Inflammatory macrophage treated with lipopolysaccharide for 1 hour (primary cell): ENCODE measurements at places on chromosomes 11 and 22.
A peak's percentile ranks its signal among the peaks of the same experiment; 100 is the strongest.

DNA sequence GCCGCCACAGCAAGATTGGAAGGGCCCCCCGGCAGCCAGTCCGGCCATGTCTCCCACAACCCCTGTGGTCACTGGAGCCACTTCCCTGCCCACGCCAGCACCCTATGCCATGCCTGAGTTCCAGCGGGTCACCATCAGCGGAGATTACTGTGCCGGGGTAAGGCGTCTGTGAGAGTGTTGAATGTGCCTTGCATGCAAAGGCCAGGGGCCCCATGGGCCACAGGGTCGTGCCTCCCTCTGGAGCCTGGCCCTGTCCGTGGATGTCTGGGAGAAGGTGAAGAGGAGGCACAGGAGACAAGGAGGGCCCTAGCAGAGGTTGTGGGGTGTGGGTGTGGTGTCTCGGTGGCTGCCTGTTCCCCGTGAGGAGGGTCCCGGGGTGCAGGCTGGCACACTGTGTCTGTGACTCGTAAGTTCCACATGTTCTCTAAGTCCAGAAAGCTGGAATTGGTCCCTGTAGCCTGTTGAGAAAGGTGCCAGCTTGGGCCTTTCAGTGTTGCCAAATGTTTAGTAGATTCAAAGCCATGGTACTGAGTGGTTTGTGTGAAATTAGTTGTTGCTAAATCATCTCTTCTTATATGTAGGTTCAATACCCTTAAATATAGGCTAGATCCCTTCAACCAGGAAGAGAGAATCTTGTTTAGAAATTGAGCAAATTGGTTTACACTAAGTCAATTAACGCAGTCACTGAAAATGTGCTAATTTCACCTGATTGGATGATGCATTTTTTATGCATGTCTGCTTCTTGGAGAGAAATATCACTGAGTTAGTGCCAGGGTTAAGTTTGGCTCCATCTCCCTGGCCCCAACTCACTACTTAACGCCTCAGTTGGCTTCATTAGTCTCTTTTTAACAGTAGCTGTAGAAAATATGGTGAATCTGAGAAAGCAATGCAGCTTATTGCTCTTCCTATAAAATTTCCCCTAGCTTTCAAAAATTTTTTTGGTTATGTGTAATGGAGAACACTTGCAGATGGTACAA, 23.8 kb downstream of the AMPD3 start:
- no peak for DNase-seq

GRCh38 chr11:27201454-27202302, 161.1 kb downstream of the BBOX1 start:
- DNase-seq: no peak

GRCh38 chr11:116808262-116809175, 14.6 kb downstream of the APOA4 start:
- DNase-seq: no peak

DNA sequence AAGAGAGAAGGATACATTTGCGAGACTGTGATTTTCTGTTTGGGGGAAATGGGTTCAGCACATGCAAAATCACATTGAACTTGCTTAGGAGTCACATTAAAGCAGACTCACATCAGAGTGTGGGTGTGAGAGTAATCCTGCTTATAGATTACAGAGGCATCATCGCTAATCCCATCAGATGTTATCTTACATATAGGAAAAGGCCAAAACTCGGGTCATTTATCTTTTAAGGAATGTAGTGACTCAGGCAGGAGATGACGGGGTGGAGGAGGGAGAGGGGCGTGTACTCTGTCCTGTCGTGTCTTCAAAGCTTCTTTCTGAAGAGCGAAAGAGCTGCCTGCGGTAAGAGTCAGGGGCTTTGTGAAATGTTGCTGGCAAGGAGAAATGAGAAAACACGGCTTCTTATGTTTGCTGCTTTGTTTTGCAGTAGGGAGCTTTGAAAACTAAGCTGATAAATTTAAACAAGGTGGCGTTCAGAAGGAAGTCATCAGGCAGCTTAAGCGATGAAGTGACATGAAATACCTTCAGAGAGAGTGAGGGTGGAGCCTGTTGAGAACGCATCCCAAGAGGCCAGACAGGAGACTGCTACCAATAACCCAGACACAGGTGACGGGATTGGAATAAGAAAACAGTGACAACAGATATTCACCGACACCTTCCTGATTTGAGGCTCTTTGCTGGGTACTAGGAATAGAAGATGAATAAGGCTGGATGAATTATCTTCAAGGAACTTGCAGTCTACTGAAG, 2.2 kb upstream of the C11orf16 start:
- DNase-seq: no peak

DNA sequence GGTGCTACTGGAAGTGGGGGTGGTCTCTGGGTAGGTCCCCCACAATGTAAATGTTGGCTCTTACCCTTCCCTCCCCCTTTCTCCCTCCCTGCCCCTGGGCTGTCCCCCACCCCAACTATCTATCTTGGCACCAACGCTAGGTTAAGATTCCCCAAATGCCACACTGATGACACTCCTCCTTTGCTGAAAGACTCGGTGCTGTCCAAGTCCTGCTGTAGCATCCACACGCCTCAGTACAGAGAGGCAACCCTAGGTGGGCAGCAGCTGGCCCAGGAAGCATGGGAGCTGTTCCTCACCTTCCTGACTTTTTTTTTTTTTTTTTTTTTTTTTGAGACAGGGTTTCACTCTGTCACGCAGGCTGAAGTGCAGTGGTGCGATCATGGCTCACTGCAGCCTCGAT, 3.4 kb upstream of the KCTD17 start:
- DNase-seq: no peak

DNA sequence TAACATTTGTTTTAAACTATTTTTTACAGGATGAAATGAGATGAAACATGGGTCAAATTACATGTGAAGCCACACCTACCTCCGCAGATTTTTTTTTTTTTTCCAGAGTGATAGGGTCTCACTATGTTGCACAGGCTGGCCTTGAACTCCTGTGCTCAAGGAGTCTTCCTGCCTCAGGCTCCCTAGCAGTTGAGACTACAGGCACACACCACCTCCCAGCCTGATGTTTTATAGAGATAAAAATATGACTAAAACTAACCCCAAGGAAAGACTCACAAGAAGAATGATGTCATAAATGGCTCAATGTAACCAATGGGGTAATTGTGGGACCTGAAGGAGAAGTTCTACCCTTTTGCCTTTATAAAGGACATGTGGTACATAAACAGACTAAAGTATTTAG, 52.3 kb upstream of the SOX6 start:
- no peak for DNase-seq

- no peak for DNase-seq
Observed at GRCh38 chr11:116432301-116432700, 340.5 kb downstream of the BUD13 start.

GRCh38 chr11:32594272-32594671, 10.6 kb downstream of the EIF3M start:
- peak; percentile 34 for DNase-seq

DNA sequence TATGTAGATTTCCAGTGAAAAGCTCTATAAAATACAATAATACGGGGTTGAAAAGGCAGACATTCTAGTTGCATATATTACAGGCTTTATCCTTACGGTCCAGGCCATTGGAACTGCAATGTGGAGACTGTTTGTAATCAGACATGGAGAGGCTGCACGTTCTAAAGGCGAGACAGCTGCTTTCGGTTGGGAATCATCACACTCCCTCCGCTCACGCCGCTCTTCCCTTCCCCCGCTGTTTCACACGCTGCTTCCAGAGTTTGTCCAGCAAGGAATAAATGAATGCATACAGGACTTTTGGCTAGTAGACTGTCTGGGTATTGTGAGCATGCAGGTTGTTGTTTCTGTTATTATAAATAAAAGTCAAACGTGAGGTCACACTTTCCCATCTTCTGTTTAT, 13.5 kb upstream of the EFCAB6 start:
- no peak for DNase-seq
